ENCODE measurements at places on chromosomes 1 and 21. TPM values are rescaled to one million over a fixed set of nuclear protein-coding genes. Genes with fewer than 3 reads are reported as not detected.
A peak's percentile ranks its signal among the peaks of the same experiment; 100 is the strongest.

DNA sequence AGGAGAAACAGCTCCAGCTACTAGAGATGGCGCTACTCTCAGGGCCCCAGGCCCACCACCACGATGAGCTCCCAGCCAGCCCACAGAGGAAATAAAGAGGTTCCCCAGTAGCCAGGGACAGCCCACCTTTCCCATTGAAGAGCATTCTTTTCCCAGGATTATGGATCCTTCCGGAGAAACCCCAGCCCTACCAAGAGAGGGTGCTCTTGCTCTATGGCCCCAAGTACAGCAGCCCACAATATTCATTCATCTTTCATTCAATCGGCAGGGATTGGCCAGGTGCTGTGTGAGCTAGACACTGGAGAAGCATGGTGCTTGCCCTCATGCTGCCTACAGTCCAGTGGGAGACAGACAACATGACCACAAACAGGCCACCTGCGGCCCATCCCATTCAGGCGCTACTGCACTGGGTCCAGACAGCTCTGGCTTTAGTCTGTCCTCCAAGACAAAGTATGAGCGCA lies 29.9 kb downstream of the PMVK start:
- no peak for DNase-seq

Gene MXRA8
- polyA plus RNA-seq, result 58.3 TPM

Gene MARK1
- 6.5 TPM for polyA plus RNA-seq

- no peak for DNase-seq
Observed at GRCh38 chr21:40595806-40596205, 251.2 kb downstream of the DSCAM start.

DNA sequence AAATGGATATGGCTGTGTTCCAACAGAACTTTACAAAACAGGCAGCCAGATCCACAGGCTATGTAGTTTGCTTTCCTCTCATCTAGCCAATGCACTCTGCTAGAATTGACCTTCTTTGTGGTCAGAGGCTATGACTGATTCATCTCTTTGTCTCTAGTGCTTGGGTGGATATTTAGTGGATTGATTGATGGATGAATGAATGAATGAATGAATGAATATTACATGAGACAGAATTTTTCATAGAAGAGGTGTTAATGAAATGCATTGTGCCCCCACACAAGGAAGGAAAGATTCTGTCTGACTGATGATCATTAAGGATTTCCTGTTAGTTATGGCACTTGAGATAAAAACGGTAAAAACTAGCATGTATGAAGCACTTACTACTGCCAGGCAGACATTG lies 50.5 kb upstream of the ZYG11A start:
- DNase-seq, result no peak

GRCh38 chr1:63498106-63498505 lies 24.9 kb downstream of the ITGB3BP start:
- no peak for DNase-seq

Gene CR1L
- not detected for polyA plus RNA-seq

Gene SLC25A44
- 12.0 TPM for polyA plus RNA-seq

DNA sequence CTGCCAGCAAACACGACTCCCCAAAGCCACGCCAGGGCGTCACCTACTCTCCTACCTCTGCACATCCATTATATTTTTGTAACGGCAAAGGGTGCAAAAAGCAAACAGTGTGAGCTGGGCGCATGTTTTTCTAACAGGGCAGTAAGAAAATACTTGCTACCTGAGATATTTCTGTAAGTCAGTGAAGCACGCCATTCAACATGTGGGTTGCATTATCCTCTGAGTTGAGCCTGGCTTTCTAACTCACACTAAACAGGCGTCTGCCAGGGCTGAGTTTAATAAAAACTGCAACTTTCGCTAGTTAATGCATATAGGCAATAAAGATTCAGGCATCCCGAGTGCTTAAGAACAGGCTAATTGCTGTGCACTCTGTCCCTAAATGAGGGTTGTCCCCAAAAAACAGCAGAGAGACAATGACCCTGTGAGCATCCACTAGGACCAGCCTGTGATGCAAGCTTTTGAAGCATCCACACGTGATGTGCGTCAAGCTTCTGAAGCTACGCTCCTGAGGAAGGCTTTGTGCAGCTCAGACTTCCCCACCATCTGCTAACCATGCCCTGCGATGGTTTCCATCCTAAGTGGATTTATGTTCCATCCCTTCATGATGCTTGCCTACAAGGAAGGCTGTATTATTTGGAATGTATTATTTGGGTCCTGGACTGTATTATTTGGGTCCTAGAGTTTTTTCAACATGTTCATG lies 70.0 kb upstream of the SIM2 start:
- peak; percentile 16 for DNase-seq

DNA sequence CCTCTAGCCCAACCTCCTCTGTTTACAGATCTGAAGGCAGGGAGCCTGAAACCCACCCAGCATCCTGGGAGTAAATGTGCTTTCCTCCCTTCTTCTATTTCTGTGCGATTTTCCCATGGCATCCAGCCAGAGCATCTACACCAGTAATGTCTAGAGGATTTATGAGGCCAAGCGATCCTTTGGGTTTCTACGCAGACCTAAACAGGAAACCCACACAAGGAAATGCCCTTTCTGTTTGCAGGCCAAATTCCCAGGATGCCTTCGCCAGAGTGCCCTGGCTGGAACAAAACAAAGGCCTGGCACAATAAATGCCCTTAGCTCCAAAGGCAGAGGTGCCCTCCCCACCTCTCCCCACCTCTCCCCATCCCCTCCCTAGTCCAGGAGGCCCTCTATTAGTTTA lies 110.5 kb upstream of the CDC42BPA start:
- peak; percentile 72 for DNase-seq

DNA sequence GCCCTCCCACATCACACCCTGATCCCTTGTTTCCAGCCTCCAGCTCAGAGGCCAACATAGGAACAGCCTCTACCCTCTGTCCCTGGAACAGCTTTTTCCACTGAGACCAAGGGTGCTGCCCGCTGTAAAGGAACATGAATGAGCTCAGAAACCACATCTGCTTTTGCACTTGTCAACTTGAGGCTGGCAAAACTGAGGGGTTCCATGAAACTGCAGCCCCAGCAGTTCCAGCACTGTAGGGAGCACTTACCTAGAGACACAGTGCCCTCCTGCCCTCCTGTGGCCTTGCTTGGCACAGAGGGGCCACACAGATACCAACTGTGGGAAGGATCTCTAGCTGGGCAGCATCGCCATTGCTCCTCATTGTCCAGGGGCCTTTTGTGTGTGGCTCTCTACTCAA lies 51.7 kb downstream of the ITPKB start:
- DNase-seq, result peak; percentile 64

- no peak for DNase-seq
Observed at GRCh38 chr1:198399452-198399851, 141.0 kb downstream of the ATP6V1G3 start.

DNA sequence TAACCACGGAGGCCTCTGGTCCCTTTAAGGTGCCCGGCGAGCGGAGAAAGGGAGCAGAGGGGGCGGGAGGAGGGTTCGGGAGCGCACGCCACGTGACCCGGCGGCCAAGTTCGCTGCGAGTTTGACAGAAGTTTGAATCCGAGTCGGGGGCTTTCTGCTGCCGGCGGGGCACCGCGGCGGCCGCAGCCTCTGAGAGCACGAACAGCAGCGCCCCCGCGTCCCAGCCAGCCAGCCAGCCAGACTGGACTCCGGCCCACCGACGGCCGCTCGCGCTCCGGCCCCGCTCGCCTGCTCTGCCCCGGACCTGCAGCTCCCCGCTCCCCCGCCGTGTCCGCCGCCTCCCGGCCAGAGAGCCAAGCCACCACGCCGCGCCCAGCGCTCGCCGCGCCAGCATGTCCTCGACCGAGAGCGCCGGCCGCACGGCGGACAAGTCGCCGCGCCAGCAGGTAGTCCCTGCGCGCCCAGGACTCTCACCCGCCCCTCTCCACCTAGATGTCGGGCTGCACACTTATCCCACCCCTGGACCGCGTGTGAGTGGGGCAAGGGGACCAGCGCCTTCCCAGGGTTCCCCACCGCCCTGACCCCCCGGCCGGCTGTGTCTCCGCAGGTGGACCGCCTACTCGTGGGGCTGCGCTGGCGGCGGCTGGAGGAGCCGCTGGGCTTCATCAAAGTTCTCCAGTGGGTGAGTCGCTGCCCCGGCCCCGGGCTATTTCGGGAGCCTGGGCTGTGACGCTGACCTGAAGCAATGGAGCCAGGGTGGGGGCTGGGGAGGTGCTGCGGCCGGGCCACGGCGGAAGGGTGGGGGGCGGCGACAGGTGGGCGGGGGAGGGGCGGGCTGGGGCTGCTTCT lies at the start of gene SYPL2:
TSS of gene SYPL2 (plus strand) at position 95 of the 849 bp plus-strand sequence. CDS start at position 393, 298 bp downstream.
- DNase-seq, result peak; percentile 65

DNA sequence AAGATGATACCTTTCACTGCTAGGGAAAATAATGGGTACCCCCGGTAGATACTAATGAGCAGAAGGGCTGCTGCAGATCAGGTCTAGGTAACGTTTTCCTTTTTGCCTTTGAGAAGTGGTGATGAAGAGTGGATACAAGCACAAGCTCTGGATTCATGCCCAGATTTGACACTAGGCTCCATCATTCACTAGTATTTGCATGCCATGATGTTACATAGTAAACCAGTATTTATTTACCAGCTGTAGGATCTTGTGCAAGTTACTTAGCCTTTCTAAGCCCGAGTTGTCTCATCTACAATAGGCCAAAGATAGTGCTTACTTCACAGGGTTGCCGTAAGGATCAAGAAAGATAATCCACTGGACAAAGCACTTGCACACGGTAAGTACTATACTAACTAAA lies 14.2 kb downstream of the PTPN14 start:
- DNase-seq, result peak; percentile 16

DNA sequence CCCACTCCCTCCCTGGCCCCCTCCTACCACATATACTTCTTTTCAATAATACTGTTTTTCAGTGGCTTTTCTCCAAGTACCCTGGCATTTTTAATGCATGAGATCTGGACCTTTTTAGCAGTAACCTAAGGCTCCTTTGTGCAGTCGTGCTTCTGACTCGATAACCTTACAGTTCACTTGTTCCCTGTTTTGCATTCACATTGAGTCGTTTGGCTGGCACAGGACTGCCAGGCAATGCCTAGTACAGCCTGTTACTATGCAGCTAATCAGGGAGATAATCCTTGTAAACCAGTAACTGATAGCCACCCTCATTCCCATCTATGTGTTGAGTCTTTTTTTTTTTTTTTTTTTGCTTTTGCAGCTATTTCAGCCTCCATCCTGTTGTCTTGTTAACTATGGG lies 3.7 kb downstream of the ATP1B1 start:
- DNase-seq, result no peak

DNA sequence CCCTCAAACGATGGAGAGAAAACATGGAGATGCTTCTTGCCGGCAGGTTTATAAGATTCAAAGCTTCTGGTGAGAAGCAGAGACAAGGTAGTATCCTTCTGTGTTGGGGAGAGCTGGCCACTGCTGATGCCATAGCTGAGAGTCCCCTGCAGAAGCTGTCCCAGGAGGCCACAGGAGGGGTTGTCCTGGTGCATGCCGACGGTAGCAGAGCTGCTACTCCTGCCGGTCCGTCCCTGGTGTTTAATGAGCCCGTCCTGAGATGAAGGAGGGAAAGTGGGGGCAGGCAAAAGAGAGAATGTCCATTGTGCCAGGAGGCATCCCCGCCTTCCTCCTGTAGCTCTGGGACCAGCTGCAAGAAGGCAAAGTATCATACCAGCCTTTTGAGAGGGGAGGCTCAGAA lies 10.4 kb upstream of the C2CD2 start:
- DNase-seq, result no peak

Gene TRIM62
- polyA plus RNA-seq, result 7.9 TPM

- DNase-seq, result peak; percentile 90
Observed at GRCh38 chr1:155207806-155208540, at the start of gene THBS3. Gene THBS3 (minus strand): TSS chr1:155207897. CDS start chr1:155207876, 21 bp downstream.

DNA sequence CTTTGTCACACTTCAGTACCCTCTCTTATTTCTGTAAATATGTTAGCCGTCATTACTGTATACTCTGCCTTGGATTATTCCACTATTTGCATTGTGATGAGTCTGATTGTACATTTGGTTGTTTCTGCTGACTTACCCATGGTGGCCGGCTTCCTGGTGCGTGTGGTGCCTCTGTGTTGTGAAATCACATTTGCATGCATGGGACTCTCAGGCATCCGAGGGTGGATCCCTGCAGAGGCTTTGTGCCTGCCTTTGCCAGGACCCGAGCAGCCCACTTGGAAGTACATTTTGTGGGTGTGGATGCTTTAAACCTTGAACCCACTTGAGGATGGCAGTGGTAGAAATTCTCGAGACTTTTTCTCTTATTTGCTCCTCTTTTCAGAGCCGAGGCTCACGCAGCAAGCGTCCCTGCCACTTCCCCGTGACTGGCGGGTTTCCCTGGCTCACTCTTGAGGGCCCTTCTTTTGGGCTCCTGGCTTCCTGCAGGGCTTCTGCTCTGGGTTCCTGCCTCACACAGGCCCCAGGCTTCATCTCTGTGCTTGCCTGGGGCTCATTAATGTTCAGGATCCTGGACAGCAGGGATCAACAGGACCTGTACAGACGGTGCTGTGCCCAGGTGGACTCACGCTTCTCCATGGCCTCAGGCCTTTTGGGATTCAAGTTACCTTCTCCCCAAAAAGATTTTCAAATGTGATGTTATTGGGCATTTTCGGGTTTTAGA lies 36.6 kb downstream of the POFUT2 start:
- DNase-seq, result no peak
